ENCODE measurements at places on chromosomes 2 and 18.

GRCh38 chr2:108958002-108958401 is 31.0 kb downstream of the EDAR start:
- no peak for DNase-seq

DNA sequence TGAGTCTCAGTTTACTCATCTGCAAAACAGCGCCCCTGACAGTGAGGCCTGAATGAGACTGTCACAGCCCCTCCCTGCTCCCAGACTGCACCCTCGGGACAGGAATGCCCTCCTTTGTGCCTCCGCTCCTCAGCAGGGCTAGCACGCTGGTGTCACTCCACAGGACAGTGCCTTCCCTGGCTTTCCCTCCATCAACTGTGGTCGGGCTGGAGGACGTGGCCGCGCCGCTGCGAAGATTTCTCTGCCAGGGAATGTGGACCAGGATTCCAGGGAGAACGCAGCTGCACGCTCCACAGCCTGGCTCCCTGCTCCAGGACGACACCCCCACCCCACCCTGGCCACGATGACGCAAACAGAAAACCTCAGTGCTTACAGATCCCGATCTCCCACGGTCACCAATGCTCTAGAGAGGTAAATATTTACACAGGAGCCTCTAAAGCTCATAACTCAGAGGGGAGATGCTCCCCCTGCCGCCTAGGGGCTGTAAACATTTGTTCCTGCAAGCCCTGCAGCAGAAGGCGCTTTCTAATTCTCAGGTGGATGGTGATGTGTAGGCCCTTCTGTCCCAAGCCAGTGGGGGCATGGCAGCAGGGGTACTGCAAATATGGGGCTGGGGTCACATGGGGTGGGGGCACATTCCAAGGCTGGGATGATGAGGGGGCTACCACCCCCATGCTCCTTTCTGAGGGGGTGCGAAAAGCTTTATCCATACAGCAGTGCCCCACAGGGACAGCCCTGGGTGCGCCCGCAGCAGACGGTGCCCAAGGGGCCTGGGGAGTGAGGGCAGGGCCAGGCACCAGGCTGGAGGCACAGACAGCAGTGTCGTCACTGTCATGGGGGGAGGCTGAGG is 12.4 kb downstream of the HS6ST1 start:
- no peak for DNase-seq

- DNase-seq, result no peak
These were observed 75.8 kb upstream of the ZEB2 start for GRCh38 chr2:144595686-144596072.

DNA sequence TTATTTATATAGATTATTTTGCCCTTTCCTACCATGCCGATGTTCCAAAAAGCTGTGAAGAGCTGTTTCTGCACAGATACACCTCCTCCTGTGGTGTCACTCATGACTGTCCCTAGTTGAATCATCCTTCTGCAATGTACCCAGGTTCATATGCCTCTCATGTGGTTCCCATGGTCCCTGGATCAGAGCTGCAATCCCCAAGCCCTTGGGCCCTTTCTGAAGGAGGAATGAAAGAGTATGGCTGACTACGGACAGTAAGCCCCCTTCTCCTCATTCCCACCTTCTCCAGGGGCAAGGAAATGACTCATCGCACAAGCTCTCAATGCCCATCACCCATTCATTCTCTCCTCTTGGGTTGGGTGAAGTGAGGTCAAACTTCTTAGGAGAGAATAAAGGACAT is 63.9 kb upstream of the ACVR1 start:
- no peak for DNase-seq

- DNase-seq, result no peak
These were observed 241.2 kb downstream of the ANAPC1 start for GRCh38 chr2:111642586-111643327.

- no peak for DNase-seq
These were observed 76.7 kb downstream of the DTNB start for GRCh38 chr2:25596516-25597244.

- no peak for DNase-seq
These were observed 102.1 kb downstream of the PXDN start for GRCh38 chr2:1642066-1642861.

- no peak for DNase-seq
These were observed 399.8 kb downstream of the ADCYAP1 start for GRCh38 chr18:1304392-1304992.

GRCh38 chr2:233434666-233435330 is 80.5 kb downstream of the DGKD start:
- DNase-seq, result no peak

DNA sequence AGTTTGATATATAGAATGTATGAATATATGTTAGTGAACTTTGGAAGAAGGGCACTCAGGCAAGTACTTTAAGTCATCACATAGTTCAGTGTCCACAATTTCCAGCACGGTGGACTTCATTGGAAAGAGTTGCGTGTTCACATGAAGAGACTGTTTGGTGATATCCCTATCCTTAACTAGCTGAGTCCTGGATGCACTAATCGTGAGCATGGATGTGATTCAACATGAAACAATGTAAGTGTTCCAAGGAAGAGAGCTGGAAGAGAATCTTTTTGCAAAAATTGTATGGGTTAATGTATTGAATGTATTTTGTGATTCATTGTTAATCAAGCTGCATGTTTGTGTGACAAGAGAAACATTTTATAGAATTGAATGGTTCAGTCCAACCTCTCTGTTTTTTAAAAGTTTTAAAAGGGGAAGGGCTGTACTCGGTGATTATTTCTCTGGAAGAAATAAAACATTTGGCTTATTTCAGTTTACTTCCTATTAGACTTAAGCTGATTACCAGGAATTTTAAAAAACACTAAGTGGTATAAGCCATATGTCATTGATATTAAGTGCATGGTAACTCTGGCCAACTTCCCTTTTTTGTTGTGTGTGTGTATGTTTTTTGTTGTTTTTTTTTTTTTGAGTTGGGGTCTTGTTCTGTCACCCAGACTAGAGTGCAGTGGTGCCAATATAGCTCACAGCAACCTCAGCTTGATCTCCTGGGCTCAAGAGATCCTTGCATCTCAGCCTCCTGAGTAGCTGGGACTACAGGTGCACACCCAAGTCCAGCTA is 8.6 kb downstream of the XRCC5 start:
- DNase-seq, result no peak

DNA sequence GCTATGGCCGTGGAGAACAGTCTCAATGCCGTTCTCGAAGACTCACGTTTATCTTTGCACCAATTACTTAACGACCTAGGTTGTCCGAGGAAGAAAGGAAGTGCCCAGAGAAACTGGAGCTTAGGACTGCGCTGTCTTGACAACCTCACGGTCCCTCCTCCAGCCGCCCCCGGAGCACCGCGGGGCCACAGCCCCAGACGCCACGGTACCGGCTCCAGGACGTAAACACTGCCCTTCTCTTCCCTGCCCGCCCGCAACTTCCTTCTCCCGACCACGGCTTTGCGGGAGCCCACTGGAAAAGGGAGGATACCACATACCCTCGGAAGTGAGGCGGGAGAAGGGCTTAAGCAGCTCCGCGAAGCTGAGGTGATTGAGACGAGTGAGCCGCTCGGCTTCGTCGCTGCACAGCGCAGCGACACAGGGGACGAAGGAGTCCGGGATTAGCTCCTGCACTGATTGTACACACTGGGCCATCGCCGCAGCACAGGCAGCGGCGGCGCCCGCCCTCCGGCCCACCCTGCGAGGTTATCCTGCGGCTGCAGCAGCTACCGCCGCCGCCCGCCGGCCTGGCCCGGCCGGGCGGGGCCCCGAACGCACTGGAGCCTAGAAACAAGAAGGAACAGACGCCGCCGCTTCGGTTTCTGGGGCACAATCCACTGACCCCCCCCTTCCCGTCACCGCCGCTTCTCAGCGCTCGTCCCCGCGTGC is 483 bp downstream of the TRAPPC8 start:
- DNase-seq, result no peak

Measured in stimulated activated CD8-positive, alpha-beta memory T cell treated with anti-CD3 and anti-CD28 coated beads, Interleukin-4, amount 100 ng/mL, for 1 hour (primary cell).